ENCODE measurements at places on chromosomes 3 and 15.

- no peak for DNase-seq
Measured at GRCh38 chr15:39937696-39938095, 3.8 kb downstream of the EIF2AK4 start.

DNA sequence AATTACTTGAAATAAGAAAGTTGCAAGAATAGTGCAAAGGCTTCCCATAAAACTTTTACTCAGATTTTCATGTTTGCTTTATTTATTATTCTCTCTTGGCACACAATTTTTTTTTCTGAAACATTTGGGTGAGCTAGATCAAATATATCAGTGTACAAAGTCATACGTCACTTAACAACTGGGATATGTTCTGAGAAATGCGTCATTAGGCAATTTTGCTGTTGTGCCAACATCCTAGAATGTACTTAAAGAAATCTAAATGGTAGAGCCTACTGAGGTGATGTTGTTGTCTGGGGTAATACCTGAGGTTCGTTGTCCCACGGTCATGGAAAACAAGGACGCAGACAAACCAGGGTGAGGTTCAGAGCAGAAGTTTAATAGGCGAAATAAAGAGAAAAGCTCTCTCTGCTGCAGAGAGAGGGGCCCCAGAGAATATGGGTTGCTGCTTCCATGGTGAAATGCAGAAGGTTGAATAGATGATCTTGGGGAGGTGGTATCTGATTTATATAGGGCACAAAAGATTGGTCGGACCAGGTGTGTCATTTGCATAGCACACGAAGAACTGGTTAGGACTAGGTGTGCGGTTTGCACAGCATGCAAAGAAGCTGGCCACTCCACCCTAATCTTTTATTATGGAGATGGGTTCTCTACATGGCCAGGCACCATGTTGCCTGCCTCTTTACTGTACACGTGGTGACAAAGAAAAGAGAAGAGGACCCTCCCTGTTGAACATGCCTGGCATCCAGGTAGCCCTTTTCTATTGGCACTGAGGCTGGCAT is 8.8 kb upstream of the GRAMD1C start:
- DNase-seq = no peak

GRCh38 chr3:187919048-187919447 is 173.8 kb upstream of the BCL6 start:
- no peak for DNase-seq

DNA sequence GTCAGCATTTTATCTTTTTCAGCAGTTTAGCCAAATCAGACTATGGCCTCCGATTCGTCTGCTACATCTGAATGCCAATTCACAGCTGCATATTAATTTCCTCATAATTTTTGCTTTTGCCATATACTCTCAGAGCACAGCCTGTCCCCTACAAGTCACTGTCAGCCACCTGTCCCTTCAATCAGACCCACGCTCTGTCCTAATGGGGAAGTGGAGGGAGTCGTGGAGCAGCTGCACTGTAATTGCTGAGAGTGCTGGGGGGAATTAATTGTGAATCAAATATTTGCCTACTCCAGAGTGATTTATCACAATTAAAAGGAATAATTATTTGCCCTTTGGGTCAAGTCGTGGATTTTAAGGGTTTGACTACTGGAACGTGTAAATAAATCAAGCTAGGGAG is 75.5 kb downstream of the EBLN2 start:
- DNase-seq = no peak

GRCh38 chr15:77495838-77496596 is 75.3 kb downstream of the HMG20A start:
- no peak for DNase-seq

DNA sequence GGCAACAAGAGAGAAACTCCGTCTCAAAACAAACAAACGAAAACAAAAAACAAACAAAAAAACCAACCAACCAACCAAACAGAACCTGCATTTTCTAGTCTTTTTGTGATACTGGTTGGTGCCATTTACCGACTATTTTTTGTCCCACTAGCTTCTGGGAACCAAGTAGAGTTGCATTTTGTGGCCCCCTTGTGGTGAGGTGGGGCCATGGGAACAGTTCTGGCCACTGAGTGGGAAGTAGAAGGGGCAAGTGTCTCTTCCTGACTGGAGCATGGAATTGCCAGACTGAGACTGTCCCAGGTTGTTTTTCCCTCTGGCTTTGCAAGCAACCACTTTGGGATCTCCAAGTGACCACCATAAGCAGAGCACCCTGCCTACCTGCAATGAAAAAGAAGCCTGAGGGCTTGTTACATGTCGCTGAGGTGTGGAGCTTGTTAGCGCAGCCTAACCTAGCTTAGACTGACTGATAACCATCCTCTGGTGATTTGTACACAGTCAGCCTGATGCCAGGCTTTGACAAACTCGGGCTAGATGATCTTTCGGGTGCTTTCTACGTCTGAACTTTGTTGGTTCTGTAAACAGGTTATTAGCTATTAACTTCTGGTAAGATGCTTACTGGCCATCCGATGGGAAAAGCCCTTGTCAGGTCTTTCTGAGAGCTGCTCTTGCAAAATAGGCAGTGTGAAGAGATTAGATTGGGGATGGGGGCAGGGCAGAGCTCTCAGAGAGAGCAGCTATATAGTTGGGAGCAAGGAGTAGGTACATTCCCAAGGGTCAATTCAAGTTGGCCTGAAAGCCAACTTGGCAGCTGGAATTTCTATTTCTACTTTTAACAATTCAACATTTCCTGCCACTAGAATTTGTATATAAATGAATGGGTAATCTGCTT is 172.2 kb downstream of the SSR3 start:
- DNase-seq = peak; percentile 35

DNA sequence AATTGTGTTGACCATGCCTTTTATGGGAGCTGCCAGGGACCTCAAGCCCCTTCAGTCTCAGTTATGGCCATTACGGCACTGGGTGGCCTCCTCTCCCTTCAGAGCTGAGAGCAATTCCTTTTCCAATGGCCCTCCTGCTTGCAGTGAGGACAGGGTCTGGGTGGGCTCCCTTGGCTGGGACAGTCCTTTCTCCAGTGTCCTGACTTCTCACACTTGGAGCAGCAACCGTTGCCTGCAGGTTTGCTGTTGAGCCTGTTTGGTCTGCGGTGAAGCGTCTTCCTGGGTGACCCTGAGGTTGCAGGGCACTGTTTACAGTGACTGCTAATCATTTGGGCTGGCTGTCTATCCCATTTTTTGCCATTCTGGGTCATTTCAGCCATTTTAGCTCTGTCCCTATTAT is 3.5 kb upstream of the CCDC80 start:
- DNase-seq = no peak
